ENCODE measurements at places on chromosomes 16 and 17. TPM values are rescaled to one million over a fixed set of nuclear protein-coding genes. Genes with fewer than 3 reads are reported as not detected.

The MSLN gene
- total RNA-seq: not detected

The PPY gene
- not detected for total RNA-seq

The CACNG3 gene
- total RNA-seq: not detected

The KRT17 gene
- total RNA-seq: 0.35 TPM

The ADAD2 gene
- total RNA-seq: 0.40 TPM

The CFAP97D1 gene
- total RNA-seq: not detected

The CLEC18B gene
- not detected for total RNA-seq

The VWA3A gene
- total RNA-seq: 0.16 TPM

The CANT1 gene
- 45.5 TPM for total RNA-seq

The PHOSPHO1 gene
- not detected for total RNA-seq

The GUCY2D gene
- total RNA-seq: not detected

The TAT gene
- not detected for total RNA-seq

The TP53TG3F gene
- not detected for total RNA-seq

All from CD8-positive, alpha-beta memory T cell (primary cell).